ENCODE measurements at places on chromosomes 2 and 18. TPM values are rescaled to one million over a fixed set of nuclear protein-coding genes. Genes with fewer than 3 reads are reported as not detected.

Gene CTAGE1
- not detected for total RNA-seq

Gene RAB6C
- total RNA-seq, result not detected

Gene GNLY
- total RNA-seq, result 8.5 TPM

Gene SNORC
- 0.63 TPM for total RNA-seq

Gene UPP2
- not detected for total RNA-seq

Gene ANKRD53
- 4.6 TPM for total RNA-seq

Data from thoracic aorta (tissue), 2 donors.